ENCODE measurements at places on chromosomes 1 and 21.

GRCh38 chr1:214844319-214844718, 238.2 kb upstream of the KCNK2 start:
- DNase-seq: no peak

DNA sequence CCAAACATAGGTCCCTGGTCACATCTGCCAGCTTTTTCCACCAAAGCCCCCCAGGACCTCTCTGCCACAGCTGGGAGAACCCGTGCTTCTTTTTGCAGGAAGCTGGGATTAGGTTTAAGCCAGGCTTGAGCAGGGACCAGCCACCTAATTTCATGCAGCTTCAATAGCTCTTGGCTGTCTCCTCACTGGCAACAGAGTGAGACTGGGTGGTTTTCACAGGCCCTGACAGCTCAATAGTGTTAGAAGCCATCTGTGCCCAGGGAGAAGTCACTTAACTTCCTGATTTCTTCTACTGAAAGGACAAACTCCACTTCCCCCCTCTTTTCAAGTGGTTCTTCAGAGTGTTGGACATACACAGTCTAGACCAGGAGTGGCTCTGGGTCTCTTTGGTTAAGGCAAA, 20.4 kb upstream of the SRSF4 start:
- no peak for DNase-seq

DNA sequence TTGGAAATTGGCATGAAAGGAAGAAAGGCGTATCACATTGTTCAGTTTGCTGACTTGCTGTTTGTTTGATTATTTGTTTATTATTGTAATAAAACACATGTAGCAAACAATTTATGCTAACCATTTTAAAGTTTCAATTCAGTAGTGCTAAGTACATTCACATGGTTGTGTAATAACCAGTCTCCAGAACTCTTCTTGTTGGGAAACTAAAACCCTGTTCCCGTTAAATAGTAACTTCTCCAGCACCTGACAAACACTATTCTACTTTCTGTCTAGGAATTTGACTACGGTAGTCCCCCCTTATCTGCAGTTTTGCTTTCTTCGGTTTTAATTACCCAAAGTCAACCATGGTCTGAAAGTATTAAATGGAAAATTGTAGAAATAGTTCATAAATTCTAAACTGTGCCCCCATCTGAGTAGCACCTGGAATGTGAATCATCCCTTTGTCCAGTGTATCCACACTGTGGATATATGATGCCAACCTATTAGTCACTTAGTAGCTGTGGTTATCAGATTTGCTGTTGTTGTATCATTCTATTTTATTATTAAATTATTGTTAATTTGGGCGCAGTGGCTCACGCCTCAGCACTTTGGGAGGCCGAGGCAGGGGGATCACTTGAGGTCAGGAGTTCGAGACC, 5.5 kb downstream of the MORC3 start:
- DNase-seq: no peak

GRCh38 chr1:168031198-168031597, 94.3 kb upstream of the MPC2 start:
- no peak for DNase-seq

GRCh38 chr1:243748706-243749283, 101.2 kb downstream of the AKT3 start:
- DNase-seq: peak; percentile 86

DNA sequence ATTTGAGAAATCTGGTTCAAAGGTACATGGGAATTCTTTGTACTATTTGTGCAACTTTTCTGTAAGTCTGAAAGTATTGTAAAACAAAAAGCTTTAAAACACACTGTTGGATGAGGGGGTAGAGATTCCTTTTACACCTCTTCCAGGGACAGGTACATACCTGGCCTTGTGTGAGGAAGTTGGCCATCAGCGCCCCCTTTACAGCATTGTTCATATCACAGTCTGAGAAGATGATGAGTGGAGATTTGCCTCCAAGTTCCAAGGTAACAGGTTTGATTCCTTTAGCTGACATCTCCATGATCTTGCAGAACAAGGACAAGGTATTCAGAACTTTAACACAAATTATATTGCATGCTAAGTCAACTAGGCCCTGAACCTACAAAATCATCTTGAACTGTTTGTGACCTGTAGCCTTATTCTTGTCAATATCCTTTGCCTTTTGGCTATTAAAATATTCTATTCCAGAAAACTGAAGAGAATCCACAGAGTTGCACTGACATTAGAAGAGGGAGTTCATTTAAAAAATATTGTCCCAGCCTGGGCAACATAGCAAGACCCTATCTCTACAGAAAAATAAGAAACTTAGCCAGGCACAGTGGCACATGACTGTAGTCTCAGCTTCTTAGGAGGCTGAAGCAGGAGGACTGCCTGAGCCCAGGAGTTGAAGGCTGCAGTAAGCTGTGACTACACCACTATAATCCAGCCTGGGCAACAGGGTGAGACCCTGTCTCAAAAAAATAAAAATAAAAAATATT, 18.9 kb downstream of the ALDH9A1 start:
- DNase-seq: peak; percentile 10

DNA sequence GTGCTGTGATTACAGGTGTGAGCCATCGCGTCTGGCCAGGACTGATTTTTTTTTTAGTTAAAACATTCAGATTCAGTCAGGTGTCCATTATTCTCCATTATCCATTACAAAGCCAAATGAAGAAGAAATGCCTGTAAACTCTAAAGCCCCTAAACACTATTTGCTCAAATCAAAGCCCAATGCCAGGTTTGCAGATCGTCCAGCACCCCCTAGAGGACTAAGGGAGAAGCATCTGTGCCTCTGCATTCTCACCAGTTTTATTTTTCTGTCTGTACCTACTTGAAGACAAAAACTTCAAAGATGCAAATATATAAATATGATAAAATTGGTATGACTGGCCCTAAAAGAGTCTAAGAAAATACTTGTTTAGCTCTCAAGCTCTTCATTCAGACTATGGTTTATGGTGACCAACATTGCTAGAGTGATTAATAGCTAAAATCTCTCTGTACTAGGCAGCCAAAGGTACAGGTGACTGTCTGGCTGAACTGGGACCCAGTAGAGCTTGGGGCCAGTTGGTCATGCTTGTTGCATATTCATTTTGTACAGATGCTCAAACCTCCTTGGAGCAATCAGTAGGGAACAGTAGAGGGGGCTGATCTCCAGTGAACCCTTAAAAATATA, 138.4 kb downstream of the SYT2 start:
- peak; percentile 74 for DNase-seq

DNA sequence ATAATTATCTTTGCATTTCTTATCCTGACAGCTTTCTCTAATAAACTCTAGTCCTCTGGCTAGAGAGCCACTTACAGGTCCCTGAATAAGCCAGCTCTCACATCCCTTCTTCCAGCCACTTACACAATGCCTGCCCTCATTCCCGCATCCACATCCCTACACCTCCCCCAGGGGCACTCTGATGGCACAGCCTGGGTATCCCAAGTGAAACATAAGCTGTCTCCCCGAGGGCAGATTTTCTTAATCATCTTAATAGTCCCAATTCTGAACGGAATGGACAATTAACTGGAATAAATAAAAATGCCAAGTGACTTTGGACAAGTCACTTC, 4.9 kb downstream of the RHOC start:
- DNase-seq: no peak

GRCh38 chr1:66168948-66169671, 364.8 kb upstream of the SGIP1 start:
- DNase-seq: peak; percentile 64

DNA sequence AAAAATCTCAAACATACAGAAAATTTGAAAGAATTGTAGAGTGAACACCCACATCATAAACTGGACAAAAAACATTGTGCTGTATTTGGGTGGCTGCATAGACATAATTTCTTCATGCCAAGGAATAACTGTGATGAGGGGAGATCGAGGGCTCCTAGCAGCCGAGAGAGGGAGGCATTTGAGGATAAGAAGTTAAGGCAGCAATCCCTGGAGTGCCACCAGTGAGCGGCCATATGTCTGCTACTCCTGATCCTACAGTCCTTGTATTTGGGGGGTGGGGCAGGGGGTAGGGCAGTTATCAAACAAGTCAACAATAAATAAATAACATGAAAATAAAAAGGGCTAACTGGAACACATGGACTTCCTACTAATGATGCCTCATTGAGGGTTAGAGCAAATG, 54.5 kb downstream of the ATP5PO start:
- DNase-seq: no peak

DNA sequence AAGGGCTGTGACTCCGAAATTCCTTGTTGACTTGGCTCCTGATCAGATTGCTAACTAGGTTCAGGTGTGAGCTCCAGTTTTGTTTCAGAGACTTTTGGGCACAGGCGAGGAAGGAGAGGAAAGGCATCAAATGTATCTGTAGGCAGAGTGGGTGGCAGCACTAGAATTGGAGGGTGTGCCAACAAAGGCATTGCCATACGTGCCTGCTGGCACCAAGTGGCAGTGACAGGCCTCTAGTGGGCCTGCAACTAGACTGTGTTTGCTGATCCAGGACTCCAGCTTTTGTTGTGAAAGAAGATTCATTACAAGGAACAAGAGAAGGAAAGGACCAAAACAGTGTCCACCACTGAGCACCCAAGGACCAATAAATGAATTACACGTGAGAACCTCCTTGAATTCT, 79.5 kb downstream of the TM2D1 start:
- no peak for DNase-seq

GRCh38 chr1:104459886-104460285, 710.2 kb downstream of the AMY1C start:
- peak; percentile 6 for DNase-seq

GRCh38 chr21:17660862-17661261, 48.2 kb upstream of the BTG3 start:
- no peak for DNase-seq

GRCh38 chr1:170687621-170688020, 23.7 kb downstream of the PRRX1 start:
- DNase-seq: no peak

DNA sequence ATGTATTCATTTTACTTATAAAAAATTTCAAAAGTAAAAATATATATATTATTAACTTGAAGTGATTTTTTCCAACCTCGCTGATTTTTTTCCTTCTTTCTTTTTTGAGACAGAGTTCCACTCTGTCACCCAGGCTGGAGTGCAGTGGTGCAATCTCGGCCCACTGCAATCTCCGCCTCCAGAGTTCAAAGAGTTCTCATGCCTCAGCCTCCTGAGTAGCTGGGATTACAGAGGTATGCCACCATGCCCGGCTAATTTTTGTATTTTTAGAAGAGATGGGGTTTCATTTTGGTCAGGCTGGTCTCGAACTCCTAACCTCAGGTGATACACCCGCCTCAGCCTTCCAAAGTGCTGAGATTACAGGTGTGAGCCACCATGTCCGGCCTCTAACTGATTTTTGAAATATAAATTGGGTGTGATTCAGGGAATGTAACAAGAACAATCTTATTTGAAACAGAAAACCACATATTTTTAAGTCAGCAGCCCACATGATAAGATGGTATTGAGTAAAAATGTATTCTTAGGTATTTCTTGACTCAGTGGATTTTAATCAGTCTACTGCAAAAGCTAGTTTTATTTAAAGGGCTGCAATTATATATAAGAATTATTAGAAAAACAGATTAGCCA, 30.0 kb downstream of the ZBTB8B start:
- DNase-seq: no peak

DNA sequence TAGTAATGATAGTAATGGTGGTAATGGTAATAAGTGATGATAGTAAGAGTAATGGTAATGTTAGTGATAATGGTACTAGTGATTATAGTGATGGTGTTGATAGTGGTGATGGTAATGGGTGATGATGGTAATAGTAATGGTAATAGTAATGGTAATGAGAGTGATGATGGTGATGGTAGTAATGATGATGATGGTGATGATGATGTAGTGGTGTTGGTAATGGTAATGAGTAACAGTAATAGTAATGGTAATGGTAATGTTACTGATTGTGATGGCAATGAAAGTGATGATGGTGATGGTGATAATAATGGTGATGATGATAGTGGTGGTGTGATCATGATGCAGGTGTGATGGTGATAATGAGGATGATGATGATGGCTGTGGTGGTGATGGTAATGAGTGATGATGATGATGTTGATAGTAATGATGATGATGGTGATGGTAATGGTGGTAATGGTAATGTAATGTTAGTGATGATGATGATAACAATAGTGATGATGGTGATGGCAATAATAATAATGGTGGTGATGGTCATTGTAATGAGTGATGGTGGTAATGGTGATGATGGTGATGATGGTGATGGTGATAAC, 235.0 kb downstream of the MATN1 start:
- DNase-seq: no peak

DNA sequence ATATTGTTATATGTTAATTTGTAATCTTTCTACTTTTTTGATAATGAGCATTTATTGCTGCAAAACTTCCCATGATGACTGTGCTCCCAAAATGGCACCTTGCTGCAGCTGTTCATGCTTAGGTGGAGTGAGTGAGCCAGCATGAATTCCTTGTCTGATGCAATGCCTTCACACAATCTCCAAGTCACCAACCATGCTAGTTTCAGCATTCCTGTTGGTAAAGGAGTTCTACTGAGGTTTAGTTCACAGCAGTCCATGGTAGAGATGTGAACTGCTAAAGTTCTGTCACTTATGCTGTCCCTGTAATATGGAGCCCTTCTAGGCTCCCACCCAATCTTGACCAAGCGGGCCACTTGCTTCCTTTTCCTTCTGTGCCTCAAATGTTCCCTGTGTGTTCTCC, 26.2 kb upstream of the PRKACB start:
- peak; percentile 19 for DNase-seq

GRCh38 chr1:162008799-162009198, 14.9 kb downstream of the OLFML2B start:
- no peak for DNase-seq

DNA sequence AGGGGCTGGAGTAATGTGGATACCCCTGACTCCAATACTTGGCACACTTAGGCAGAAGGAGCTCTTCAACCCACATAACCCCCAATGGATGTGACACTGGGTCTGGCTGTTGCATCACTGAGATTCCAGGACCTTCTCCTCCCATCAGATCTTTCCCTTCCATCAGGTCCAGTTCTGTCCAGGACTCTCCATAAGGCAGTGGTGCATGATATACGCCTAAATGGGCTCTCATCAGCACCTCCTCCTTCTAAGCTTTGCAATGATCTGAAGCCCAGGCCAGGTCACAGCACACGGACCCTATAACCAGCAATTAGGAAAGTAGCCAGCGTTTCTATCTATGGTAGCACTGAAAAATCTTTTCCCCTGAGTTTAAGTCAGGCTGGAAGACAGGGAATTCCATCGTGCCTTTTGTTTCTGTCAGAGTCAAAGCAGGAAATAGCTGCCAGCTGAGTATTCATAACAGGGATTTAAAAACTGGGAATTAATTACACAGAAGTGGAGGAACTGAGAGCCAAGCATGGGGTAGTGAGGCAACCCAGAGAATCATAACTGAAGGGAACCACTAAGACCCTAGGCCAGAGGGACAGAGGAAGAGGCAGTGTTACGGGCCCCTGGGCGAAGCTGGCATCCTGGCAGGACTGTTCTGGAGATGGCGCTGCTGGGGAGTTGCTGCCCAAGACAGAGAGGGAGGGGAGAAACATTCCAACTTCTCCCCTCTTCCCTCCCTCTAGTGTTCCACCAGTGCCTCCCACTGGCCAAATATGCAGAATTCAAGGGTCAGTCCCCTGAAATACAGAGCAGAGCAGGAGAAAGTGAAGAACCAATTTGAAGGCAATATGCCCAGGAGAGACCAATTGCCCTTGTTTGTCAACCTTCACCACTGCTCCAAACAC, 37.5 kb upstream of the HOOK1 start:
- DNase-seq: peak; percentile 13
